Activated CD8-positive, alpha-beta memory T cell treated with anti-CD3 and anti-CD28 coated beads, Interleukin-2, amount 50 U/mL, for 4 hours (primary cell): ENCODE measurements at places on chromosomes 1 and 21.

- no peak for DNase-seq
Observed at GRCh38 chr1:45892068-45892785, 88.8 kb downstream of the MAST2 start.

GRCh38 chr1:226825037-226825745, 45.2 kb upstream of the PSEN2 start:
- DNase-seq, result no peak

- DNase-seq, result no peak
Observed at GRCh38 chr1:84344286-84344685, 42.8 kb downstream of the SAMD13 start.

- DNase-seq, result no peak
Observed at GRCh38 chr1:12080156-12080555, 17.1 kb downstream of the TNFRSF8 start.

GRCh38 chr1:157369808-157370521, 182.3 kb downstream of the FCRL5 start:
- peak; percentile 20 for DNase-seq

DNA sequence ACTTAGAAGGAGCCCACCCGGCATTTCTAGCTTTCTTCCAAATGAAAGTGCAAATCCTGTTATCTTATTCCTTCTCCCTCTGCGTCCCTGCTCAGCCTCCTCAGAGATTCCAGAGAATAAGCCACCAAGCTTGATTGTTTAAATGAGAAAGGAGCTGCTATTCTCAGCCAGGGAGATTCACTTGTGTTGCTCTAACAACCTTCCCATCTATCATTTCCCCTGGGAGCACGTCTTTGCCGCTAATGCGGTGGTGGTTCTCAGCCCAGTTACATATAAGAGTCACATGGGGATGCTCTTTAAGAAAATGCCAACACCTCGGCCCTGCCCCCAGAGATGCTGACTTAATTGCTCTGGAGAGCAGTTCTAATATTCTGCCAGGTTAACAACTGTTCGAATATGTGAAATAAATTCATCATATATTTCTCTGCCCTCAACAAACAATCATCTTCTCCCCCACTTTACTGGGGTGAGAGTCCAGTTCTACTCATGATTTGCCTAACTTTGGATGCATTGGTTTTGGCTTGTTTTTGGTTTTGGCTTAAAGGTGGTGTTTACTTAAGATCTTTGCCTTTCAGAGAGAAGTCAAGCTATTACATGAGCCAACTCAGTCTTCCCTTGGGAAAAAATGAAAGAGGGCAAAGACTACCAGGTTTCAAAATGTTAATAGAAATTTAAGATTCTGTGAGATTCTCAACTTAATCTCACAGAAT, 213.9 kb downstream of the SEC16B start:
- DNase-seq, result no peak

DNA sequence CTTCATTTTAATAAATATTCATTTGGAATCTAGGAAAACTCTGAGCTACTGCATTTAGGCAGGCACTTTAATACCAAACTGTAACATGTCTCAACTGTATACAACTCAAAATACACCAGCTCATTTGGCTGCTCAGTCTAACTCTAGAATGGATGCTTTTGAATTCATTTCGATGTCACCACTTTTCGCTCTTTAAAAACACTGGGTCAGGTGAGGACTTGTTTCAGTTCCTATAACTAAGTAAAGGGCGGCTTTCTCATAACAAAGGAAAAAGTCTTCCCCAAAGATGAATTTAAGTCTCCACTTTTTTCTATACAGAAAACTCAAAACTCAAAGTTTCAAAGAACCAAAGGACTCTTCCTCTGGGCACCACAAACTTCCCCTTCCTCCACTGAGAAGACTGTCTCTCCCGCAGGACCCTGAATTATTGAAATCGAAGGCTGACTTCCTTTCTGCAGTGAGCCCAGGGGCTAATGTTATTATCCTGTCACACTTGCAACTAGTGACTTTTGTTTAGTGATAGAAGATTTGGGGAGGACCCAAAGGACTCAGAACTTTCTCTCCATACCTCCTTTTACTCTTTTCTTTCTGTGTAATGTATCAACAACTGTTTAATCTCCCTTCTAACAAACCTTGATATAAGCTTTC, 9.7 kb upstream of the DHX9 start:
- no peak for DNase-seq

DNA sequence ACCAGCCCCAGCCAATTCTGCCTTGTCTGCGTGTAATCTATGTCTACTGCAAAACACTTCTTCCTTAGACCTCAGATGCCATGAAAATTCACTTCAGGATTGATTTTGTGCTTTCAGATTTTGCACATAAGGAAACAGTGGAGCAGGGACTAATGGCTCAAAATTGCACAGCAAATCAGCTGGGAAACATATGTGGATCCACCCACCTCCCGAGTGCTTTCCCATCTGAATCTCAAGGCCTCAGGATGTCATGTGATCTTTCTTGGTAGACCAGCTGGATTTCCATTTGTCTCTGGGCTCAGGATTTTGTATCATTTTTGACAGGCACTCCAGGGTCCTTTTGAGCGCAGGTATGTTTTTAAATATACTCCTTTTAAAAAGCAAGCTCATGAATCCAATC, 158.6 kb downstream of the MIS18A start:
- no peak for DNase-seq

DNA sequence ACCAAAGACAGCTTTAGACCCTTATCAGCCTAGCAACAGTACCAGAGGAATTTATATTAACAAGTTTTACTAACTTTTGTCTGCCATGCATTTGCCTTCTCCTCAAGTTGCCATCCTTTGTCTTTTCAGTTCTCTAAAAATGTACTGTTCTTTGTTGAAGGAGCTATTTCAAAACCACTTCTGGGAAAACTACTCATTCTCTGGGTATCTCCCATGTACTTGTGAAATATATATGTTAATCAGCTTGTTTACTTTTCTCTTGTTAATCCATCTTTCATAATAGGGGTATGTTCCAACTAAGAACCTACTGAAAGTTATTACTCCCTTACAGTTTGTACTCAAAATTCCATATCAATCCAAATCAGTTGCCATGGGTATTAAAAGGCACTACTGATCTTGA, 16.3 kb downstream of the DPYD start:
- no peak for DNase-seq

DNA sequence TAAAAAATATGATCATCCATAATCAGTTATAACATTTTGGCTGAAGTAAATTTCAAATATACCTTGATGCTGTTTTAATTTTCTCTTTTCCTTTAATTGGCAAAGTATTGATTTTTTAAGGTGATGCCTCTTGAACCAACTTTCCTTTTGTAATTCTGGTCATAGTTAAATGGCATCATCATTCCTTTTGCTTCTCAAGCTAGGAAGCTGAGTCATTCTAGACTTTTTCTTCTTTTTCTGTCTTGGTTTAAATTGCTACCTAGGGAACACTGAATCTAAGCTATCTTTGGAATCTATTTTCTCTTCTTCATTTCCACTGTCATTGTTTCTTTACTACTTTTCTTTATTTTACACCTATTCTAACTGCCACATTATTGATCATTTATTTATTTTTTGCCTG, 162.7 kb downstream of the HMCN1 start:
- no peak for DNase-seq

GRCh38 chr1:214331180-214331579, 50.2 kb downstream of the SMYD2 start:
- DNase-seq, result no peak

DNA sequence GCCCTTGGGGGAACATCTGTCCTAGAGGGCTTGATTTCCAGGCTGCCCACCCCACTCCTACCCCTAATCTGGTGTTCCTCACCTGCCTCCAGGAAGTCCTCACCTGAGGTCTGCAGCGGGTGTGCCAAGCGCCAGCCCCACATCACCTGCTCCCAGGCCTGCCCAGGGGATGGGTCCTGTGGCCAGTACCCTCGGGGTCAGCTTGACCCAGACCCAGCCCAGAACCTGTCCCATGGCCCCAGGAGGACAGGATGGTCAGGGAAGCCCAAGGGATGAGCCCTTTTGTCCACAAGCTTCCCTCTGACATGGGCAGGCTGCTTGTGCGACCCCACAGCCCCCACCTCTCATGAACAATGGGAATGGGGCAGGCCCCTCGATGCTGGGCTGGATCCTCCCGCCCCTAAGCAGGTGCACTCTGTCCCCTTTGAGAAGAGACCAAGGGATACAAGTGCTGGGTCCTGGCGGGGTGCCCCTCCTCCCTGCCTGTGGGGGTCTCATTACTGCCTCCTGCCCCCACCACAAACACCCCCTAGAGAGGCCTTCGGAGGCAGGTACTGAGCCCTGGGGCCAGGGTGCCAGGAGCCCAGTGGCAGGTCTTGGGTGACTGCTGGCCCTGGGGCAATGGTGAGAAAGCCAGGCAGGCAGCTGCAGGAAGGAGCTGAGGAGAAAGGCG, 3.2 kb downstream of the MIB2 start:
- no peak for DNase-seq

GRCh38 chr1:222777463-222777862, 37.4 kb upstream of the DISP1 start:
- no peak for DNase-seq

GRCh38 chr1:226903819-226904716, 33.7 kb downstream of the PSEN2 start:
- DNase-seq, result no peak

DNA sequence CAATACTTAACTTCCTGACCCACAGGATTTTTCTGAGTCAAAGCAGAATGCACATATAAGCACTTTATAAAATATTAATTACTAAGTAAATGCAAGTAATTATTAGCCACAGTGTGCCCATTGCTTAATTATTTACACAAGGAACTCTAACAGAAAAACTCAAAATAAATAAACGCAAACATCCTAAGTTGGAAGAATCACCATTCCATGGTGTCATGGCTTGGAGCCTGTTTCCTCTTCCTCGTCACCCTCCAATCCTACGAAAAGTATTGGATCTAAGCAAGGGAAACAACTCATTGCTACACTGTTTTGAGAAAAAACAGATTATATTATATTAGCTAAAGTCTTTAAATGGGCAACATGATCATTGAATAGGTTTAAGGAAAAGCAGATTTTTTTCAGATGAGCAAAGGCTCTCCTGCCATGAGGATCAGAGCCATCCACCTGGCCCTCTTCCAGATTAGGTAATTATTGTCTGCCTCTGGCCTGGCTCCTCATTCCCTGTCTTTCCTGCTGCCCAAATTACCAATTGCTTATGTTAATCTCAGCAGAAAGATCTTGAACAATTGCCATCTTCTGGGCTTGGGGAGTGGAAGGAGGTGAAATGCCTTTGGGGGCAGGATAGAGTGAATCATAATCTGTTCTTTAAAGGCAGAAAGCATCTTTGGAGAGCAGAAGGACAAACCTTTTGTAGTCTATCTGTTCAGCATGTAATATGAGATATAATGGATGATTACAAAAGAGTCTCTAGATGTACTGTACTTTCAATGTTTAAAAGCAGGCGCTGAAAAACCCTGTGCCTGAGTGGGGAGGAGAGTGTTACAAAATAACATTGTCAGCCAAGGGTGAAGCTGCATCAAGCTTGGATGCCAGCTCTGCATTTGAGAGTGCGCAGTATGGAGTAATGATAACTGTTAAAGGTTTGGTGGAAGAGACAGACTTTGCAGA, 121.2 kb downstream of the DUSP10 start:
- DNase-seq, result no peak

DNA sequence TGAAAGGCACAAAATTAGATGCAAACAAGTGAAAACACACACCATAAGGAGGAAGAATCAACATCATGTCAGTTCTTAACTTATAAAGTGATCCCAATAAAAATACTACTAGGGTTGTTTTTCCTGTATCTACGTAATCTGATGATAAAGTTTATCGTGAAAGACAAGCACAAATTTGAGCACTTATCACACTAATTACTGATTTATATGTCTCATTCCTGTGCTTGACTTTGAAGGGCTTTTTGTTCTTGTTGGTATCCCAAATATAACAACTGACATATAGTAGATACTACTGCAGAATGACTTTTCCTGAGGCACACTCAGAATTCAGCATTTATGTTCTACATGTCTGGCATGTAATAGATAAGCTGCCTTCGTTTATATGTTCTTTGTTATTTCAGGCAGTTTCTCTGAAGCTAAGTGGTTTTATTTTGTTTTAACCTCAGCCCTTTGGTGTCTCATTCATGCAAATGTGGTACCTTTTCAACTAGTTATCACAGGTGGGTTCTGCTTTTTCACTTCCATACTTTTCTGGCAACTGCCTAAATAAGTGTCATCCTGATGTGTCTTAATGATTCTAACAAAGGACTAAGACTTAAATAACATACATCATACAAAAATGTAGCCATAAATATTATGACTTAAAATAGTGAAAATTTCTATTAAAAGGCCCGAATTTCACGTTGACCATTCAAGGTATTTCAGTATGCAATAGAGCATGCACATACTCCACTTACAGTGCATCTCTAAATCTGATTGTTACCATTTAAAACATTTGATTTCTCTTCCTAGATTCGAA, 73.2 kb downstream of the LRRC8C start:
- no peak for DNase-seq

- no peak for DNase-seq
Observed at GRCh38 chr1:113898241-113898814, 6.3 kb downstream of the AP4B1 start.

GRCh38 chr1:99755664-99756063, 10.8 kb downstream of the FRRS1 start:
- no peak for DNase-seq

GRCh38 chr1:84847253-84848250, 45.5 kb downstream of the LPAR3 start:
- no peak for DNase-seq

- DNase-seq, result no peak
Observed at GRCh38 chr1:19650416-19651140, 6.5 kb downstream of the NBL1 start.

DNA sequence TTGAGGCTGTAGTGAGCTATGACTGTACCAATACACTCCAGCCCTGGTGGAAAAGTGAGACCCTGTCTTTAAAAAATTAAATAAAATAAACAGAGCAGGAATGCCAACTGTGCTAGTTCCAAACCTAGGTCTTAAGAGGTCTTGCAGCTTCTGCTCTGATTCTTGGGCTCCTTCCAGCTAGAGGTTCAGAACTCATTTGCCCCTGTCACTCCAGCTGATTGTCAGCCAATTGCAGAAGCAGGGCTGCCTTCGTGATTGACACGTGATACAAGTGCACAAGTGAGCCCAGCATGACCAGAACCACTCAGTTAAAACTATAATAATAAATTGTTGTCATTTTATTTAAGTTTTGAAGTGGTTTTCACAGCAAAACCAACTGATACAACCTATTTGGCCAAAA, 298.4 kb downstream of the USP25 start:
- DNase-seq, result no peak
